ENCODE measurements at places on chromosomes 7 and 10.
A peak's percentile ranks its signal among the peaks of the same experiment; 100 is the strongest.

GRCh38 chr10:103851261-103851660 lies 4.1 kb downstream of the SH3PXD2A start:
- no peak for DNase-seq

DNA sequence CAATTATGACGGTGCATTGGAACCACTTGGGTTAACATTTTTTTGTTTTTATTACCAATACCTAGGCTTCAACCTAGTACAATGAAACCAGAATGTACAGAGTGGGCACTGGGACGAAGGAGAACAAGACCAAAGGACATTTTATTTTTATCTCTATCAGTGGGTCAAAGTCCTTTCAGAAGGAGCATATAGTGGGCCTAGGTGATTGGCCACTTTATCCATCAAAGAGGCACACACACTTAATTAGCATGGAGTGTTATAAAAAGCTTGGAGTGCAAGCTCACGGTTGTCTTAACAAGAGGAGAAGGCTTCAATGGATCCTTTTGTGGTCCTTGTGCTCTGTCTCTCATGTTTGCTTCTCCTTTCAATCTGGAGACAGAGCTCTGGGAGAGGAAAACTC lies at the start of gene CYP2C19:
CYP2C19 (plus strand) TSS at position 289 of the 400 bp plus-strand sequence; CDS start at position 314, 25 bp downstream.
- DNase-seq: no peak

DNA sequence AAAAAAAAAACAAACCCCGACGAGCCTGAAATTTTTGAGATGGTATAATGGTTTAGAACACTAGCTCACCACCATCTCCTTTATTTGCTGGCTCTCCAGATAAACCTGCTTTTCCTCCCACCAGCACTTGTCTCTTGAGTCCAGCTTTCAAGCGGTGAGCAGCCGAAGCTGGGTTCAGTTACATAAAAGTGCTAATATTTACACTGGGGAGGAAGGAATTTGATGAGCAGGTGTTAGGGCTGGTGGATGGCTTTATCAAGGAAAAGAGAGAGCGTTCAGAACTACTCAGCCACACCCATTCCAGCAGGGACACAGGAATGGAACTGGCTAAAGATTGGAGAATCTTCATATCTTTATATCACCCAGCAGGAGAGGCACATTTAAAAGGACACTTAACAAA lies 6.6 kb upstream of the CALML3 start:
- DNase-seq: no peak

DNA sequence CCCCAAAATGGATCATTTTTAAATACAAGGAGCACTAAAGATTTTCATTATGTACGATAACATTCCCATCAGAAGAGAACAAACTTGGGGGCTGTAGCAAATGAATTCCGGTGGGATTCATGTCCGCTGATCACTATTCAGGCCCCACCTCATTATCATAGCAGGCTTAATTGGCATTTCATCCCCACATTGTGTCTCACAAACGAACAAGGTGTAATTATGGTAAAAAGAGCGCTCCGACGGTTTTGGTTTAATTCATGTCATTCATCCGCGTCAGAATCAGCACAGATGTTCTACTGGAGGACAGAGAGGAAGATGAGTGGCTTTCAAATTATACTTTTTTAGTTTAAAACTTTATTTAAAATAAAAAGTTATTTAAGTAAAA lies 124.7 kb downstream of the MAD1L1 start:
- DNase-seq: no peak

DNA sequence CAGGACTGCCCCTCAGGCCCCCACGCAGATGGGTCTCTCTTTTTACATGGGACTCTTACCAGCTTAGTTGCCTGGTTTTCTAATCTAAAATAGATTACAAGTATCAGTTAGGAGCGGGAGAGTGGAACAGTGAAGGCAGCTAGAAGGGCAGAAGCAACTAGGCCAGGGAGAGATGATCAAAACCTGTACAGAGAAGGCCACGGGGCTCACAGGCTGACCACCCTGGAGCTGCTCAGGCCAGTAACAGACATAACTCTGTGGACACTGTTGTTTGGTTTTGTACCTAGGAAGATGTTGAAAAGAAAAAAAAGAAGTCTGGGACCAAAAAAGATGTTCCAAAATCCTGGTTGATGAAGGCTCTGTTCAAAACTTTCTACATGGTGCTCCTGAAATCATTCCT lies 16.5 kb downstream of the ABCC2 start:
- DNase-seq: no peak

- no peak for DNase-seq
These were observed 38.9 kb upstream of the YAE1 start for GRCh38 chr7:39527296-39527695.

- DNase-seq: no peak
These were observed 322.9 kb downstream of the PRPF18 start for GRCh38 chr10:13909516-13910258.

DNA sequence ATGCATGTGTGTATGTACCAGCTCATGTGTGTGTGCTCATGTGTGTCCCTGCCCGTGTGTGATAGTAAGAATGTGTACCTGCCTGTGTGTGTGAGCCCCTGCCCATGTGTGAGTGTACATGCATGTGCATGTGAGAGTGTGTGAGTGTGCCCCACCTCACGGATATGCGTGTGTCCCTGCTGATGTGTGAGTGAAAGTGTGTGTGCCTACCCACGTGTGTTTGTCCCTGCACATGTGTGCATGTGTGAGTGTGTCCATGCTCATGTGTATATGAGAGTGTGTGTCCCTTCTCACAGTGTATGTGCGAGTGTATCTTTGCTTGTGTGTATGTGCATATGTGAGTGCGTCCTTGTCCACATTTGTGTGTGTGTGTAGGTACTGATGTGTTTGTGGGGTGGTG lies 69.6 kb downstream of the CDH23 start:
- no peak for DNase-seq

GRCh38 chr7:97017192-97018125 lies 7.2 kb downstream of the DLX5 start:
- DNase-seq: no peak

GRCh38 chr10:118511711-118512110 lies 83.7 kb downstream of the PRLHR start:
- no peak for DNase-seq

- no peak for DNase-seq
These were observed 4.5 kb upstream of the LMTK2 start for GRCh38 chr7:98102170-98102569.

DNA sequence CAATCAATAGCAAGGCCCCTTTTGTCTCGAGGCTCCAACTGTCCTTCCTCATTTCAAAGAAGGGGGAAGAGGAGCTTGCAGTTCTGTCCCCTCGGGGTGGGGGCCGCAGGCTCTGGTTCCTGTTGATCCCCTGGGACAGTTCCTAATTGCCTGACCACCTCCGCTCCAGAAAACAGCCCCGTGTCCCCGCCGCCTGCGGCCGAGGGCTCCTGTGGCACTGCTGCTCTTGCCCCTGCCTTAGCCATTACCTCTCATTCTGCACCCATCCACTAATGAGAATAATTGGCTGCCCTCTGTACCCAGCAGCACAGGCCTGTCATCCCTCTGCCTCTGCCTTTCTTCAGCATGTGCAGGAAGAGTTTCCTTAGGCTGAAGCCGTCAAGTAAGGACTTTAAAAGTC lies 668.3 kb upstream of the FOXK1 start:
- DNase-seq: no peak

DNA sequence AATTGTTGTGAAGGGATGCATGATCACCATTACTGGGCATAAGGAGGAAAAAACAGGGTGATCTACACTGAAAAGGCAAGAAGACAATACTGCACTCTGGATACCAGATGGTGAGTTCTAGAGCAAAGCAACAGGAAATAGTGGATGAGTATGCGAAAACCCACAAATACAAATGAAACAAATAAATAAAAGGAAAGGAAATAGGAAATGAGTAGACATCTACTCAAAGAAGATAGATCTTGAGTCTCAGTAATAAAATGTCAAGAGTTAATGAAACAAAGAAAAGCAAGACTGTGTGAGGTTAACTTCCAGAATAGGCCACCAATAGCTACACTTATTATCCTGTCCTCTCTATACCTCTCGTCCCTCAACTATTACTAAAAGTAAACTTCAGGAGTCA lies 11.7 kb downstream of the ORC5 start:
- DNase-seq: peak; percentile 22

DNA sequence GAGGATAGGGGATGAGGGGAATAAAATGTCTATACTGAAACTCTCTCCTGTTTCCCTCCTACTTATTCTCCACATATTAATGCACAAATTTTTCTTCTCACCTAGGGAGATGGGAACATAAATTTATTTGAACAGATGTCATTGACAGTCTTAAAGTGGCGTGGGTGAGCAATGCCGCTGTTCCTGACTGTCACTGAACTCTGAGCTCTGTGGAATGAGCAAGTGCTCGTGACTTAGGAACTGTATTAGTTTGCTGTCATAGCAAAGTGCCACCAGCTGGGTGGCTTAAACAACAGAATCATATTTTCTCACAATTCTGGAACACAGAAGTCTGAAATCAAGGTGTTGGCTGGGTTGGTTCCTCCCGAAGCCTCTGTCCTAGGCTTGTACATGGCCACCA lies 29.1 kb downstream of the INPP5F start:
- no peak for DNase-seq

DNA sequence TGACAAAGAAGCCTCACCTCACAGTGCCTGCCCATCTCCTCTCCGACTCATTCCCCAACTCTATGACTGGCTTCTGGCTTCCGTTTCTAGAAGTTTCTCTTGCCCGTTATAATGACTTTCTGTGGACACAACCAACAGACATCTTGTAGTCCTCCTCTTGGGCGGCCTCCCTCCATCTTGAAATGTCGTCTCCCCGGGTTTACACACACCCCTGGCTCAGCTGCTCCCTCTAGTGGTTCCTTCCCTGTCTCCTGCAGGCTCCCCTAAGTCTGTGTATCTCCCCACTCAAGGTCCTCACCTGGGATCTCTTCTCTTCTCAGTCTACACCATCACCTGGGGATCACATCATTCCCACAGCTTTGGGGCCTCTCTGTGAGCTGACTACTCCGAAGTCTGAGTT lies 123.4 kb upstream of the NEBL start:
- no peak for DNase-seq

GRCh38 chr10:100155936-100156335 lies 29.9 kb downstream of the ERLIN1 start:
- no peak for DNase-seq

DNA sequence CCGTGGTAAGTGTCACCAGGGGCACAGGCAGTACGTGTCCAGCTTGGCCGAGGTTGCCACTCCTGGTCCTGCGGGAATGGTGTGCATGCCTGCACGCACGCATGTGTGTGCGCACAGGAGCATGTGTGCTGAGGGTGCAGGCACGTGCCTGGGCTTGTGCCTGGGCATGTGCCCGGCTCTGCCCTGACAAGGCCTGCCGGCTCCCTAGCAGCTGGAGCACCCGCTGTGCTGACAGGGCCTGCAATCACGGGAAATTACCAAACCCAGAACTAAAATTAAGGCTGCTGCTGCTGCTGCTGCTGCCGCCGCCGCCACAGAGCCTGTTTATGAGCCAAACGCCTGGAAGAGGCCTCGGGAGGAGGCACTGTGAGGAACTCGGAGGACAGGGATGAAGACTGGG lies 28.7 kb downstream of the GHRHR start:
- no peak for DNase-seq

DNA sequence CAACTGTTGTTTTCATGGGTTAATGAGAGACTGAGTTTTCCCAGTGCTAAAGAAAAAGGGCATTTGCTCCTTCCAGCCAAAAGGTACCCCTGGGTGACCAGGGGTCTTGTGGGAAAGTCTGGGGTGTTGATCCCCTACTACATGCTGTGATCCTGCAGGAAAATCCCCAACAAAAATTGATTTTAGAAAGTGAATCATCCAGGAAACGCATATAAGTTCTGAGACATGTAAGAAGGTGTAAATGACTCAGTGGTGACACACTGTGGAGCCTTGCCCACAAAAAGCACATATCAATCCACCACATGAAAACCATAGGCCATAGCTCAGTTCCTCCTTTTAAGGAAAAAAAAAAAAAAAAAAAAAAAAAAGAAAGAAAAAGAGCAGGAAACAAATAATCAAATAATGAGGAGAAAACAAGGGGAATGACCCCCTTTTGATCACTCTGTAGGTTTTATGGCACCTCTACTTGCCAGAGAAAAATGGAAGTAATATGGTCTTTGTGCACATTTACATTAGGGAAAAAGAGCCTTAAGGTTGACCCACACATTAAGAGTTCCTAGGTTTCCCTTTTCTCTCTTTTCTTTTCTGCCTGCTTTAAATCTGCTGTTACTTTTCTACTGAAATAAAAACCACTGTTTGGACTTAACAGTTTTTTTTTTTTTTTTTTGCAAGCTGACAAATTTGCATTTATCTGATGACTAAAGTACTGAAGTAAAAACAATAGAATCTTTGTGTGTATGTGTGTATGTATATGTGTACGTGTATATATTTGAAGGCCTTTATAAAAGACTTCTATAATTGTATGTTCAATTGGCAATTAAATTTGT lies 386.0 kb downstream of the KIF20B start:
- peak; percentile 32 for DNase-seq

DNA sequence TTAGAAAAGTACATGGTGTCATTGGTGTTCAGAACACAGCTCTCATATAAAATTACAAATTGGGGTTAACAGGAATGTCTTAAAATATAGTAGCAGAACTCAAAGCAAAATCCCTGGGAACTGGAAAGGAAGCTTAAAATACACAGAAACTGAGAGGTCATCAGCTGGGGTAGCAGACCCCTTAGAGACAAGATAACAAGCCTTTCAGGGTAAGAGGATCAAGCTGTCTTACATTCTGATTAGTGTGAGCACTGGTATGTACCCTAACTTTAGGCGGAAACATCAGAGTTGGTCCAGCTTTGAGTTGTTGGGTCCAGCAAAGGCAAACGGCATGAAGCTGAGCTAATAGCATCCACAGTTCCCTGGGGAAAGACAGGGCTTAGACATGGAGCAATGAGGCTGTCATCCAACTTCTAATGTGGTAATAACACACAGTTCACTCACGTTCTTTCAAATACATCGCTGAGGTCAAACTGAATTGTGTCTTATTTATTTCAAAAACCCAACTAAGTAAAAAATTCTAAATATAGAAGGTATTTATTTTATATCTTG lies 32.6 kb downstream of the ARHGAP21 start:
- no peak for DNase-seq

DNA sequence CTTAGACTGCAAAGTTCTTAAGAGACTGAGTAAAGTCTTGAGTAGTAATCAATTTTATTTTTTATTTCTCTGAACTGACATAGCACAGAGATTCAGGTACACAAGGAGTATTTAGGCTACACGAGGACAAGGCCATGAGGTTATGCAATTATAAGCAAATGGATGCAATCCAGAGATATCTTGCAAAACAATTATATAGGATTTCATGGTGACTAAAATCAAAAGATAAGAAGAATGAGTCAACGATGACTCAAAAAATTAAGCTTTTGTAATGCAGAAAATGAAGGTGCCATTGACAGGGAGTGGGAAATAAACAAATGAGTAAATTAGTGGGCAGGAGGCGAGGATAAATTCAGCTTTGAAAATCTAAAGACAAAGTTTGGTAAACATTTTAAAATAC lies 66.7 kb upstream of the MYO3A start:
- no peak for DNase-seq

GRCh38 chr7:64626083-64626469 lies 39.9 kb upstream of the ZNF107 start:
- no peak for DNase-seq

DNA sequence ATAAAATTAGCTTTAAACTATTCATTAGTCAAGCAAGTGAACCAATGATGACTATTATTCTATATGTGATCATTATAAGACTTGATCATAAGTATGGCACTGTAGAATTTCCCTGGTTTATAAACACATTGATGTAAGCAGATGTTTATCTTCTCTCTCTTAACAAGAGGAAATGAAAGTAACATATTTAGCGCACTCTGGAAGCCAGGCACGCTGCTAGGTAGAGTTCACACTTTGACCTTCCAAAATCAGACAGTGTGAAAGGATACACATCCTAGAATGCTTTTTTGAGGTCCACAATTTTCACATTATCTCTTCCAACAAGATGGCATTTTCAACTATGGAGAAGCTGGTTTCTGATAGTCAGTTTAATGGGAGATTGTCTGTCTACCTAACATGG lies 529.4 kb upstream of the IGFBP3 start:
- no peak for DNase-seq
